DMS 273 treated with DMSO at 0.1 percent for 48 hours (cell line): ENCODE measurements at places on chromosomes 5 and 9.
A peak's percentile ranks its signal among the peaks of the same experiment; 100 is the strongest.

- no peak for DNase-seq
Measured at GRCh38 chr9:107248714-107249113, 34.4 kb upstream of the RAD23B start.

DNA sequence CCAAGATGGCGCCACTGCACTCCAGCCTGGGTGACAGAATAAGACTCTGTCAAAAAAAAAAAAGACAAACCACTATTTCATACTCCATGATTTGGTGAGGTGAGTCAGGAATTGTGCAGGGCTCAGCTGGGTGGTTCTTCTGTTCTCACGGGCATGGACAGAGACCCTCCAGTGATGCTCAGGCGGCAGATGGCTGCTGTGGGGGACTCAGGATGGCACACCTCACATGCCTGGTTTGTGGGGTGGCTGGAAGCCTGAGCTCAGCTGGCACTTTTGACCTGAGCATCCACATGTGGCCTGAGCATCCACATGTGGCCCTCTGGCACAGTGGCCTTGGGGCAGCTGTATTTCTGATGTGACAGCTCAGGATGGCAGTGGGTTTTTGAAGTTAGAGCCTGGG is 217.2 kb downstream of the IRX2 start:
- DNase-seq, result no peak

- peak; percentile 86 for DNase-seq
Measured at GRCh38 chr5:56409331-56410190, 176.4 kb upstream of the ANKRD55 start.

DNA sequence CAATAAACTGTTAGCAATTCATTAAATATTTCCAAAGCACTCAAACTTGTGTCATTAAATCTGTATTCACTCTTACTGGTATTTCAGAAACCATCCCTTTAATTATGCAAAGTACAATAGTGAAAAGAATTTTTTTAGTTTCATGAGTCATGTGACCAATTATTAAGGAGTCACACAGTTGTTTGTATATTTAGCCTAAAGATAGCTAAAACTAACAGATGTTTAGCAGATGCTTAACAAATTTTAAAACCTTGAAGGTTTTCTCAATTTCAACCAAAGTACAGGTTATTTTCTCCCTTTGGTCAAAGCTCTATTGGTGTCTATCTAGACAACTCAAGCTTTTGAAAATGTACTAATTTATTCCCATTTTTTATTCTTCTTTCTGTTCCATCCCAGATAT is 44.1 kb downstream of the PJA2 start:
- DNase-seq, result no peak

DNA sequence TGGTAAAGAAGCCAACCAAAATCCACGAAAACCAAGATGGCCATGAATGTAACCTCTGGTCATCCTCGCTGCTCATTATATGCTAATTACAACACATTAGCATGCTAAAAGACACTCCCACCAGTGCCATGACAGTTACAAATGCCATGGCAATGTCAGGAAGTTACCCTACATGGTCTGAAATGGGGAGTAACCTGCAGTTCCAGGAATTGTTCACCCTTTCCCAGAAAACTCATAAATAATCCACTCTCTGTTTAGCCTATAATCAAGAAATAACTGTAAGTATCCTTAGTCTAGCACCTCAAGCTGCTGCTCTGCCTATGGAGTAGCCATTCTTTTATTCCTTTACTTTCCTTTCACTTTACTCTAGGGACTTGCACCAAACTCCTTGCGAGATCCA is 160.6 kb downstream of the EFNA5 start:
- no peak for DNase-seq

GRCh38 chr9:118192807-118193206 is 488.6 kb downstream of the TLR4 start:
- DNase-seq, result no peak
